Effector memory CD4-positive, alpha-beta T cell (primary cell): ENCODE measurements at places on chromosomes 5 and 9.

DNA sequence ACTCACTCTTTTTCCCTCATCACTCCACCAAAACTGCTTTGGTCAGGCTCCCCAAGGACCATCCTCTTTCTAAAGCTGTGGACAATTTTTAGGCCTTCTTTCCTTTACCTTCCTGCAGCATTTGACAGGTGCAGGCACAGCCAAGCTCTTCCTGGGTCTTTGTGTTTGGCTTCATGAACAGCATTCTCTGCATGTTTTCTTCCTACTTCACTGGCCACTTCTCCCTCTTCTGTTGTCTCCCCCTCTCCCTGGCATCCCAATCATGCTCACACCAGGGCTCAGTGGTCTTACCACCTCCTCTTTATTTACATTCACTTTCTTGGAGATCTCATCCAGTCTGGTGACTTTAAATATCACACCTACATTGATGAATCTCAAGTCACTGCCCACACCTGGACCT, 51.1 kb downstream of the CTNND2 start:
- DNase-seq = no peak

GRCh38 chr9:134854541-134854981, 26.0 kb upstream of the FCN2 start:
- DNase-seq = no peak

DNA sequence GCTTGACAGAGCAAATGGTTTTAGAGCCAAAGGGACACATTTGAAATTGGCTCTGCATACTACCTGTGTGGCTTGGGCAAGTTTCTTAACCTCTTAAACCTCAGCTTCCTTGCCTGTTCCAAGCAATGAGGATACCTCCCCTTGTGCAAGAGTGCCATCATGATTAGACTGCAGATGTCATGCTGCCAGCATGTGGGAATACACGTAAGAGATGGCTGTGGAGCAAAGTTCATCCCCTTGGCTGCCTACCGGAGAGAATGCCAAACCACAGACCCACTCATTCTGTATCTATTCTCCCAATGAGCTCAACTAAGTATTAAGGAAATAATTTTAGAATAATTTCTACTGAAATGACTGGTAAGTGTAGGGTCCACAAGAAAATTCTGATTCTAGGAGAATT, 101.3 kb downstream of the WDR41 start:
- DNase-seq = no peak

- DNase-seq = no peak
Observed at GRCh38 chr5:150596826-150597225, 43.6 kb upstream of the SYNPO start.

GRCh38 chr5:61280761-61281427, 51.2 kb upstream of the ZSWIM6 start:
- DNase-seq = no peak

GRCh38 chr9:126674365-126675146, 60.8 kb downstream of the LMX1B start:
- DNase-seq = no peak

GRCh38 chr5:40486437-40487275, 193.1 kb upstream of the PTGER4 start:
- peak; percentile 43 for DNase-seq

GRCh38 chr5:31131381-31131891, 62.0 kb upstream of the CDH6 start:
- DNase-seq = no peak

- DNase-seq = no peak
Observed at GRCh38 chr5:114305402-114306207, 56.3 kb upstream of the KCNN2 start.

- DNase-seq = no peak
Observed at GRCh38 chr9:27602954-27603353, 29.7 kb upstream of the C9orf72 start.

DNA sequence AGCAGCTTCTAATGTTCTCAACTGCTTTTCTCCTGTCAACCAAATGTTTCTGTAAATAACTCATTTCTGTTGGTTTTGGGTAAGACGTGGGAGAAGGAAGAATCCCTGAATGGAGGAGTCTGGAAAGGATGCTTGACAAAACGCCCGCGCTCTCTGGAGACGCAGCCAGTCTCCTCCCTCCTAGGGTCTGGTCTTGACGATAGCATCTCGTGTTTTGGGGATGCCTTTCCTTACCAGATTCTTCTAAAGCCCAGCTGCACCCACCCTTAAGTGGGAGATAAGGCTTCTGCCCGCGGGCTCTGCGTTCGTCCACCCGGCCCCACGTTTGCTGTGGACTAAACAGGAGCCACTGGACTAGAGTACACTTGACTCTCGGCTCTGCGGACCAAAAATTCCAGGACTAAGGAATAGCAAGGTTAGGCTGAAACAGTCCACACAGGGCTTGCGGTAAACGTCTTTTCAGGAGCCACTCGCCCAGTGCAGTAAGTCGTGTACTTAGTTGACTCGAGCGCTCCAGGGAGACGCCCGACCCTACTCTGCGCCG, 491 bp upstream of the CTSL start:
- DNase-seq = no peak

DNA sequence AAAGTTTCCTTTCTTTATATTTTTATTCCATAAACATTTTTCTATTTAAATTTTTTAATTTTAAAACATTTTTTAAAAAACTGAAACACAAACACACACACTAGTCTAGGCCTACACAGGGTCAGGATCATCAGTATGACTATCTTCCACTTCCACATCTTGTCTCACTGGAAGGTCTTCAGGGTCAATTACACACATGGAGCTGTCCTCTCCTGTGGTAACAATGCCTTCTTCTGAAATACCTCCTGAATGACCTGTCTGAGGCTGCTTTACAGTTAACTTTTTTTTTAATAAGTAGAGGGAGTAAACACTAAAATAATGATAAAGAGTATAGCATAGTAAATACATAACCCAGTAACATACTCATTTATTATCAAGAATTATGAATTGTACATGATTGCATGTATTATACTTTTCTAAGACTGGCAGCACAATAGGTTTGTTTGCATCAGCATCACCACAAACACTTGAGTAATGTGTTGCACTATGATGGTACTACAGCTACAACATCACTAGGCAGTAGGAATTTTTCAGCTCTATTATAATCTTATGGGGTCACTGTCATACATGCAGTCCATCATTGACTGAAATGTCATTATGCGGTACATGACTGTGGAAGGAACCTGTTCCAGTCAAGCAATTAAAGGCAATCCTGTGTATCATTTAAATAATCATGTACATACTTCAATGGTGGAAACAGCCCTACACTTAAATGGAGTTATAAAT, 17.4 kb upstream of the CEP120 start:
- DNase-seq = no peak

DNA sequence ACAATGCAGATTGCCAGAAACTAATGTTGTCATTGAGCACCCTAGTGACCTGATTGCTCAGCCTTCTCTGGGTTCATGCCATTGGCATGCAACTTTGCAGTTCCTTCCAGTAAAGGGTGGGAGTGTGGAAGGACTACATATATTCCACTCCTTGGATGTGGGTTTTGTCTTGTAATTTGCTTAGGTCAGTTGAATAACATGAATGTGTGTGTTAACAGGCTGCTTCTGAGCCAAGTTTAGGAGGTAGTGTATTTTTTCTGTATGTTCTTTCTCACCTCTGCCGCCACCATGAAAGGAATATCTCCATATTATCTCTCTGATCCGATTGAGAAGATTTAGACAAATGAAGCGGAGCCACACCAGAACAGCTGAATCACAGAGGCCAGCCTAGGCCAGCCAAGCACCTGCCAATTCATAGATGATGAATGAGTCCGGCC, 1929.6 kb upstream of the CDH6 start:
- DNase-seq = no peak

DNA sequence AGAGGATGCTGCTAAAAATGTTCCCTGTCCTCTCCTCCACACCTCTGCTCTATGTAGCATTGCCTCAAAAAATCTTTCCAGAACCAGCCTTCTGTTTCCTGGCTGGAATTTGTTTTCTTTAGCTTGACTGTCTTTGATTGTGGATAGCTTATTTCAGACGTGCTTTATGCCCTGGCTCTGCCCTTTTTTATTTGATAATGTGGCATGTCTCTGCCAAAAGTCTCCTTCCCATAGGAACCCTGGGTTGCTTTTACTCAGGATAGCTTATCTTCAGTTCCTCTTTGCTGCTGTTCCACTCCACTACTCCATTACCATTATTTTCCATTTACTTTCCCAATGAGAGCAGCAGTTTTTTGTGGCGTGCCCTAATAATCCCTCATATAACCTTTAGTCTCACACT, 885 bp upstream of the TMEM252 start:
- no peak for DNase-seq

GRCh38 chr5:109614301-109614700, 75.4 kb upstream of the MAN2A1 start:
- no peak for DNase-seq

DNA sequence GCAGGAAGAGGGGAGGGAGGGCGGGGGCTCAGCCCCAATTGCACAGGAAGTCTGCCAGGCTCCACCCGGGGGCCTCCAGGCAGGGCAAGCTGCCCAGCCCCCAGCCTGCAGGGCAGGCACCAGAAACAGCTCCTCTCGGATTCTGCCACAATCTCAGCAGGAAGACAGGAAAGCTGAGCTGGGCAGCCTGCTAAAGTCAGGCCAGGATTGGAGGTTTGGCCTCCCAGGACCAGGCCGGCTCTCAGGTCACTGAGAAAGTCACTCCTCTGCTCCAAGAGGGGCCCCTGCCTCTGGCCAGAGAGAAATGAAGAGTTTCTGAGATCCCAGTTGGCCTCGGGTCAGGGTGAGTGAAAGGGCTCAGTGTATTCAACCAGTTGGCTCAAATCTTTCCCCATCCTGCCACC, 54.6 kb upstream of the STXBP1 start:
- no peak for DNase-seq

- DNase-seq = no peak
Observed at GRCh38 chr5:74538206-74538661, 102.3 kb downstream of the ENC1 start.

DNA sequence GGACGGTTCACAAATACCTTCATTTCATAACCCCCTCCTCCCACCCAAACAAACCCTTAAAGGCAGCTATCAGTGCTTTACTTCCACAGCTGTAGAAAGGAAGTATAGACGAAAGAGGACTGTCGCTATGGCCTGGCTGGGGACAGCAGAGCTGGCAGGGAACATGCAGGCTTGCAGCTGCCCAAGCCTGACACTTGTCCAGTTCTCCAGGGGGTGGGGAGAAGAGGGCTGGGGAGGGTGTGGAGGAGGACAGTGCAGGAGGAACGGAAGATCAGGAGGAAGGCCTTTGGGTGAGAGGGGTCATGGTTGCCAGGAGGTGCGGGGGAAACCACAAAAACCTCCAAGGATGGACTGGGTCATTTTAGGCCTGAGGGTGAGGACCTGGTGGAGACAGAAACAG, 25.9 kb downstream of the ARPC5L start:
- DNase-seq = no peak

DNA sequence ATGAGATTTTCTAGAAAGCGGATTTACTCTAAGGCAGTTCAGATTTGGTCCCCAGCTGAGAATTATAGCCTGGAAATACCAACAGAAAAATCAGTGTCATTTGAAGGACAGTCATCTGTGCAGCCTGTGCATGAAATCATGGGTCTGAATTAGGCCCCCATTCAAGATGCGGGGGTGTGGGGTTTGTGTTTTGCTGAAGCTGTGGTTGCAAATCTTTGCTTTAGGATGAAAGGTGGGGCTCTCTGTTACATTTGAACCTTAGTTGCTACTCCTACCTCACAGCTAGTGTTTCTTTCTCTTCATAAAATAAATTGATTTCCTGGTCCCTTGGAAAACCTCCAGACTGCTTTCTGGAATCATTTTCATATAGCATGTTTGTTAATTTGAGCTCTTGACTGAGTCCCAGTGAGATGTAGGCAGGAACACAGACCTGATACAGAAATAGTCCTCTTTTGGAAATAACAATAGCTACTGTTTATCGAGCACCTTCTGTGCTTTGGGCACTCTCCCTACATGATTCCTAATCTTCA, 4.8 kb upstream of the ABL1 start:
- no peak for DNase-seq

DNA sequence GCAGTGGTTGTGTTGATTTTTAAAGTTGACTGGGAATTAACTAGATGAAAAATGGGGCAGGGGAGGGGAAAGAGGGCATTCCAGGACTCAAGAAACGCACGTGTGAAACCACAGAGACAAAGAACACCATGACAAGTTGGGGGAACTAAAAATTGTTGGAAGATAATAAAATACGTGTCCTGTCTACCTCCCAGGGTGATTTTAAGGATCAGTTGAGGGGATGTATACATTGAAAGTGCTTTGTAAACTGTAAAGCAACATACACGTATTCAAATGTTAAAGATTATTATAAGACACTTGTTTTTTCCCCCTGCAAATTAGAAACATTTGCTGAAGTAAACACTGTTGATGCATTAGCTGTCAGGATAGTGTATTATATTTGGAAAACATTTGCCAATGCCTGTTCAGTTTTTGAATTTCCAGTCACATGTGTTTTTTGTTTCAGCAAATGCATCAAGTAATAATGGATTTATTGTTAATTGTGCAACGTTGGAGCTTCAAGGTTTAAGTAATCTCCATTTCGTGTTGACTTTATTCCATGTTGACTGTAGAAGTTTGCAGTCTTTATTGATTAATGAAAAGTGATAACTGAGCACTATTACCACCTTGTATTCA, 412.7 kb downstream of the ACTL7B start:
- no peak for DNase-seq

- no peak for DNase-seq
Observed at GRCh38 chr9:14275331-14275730, 38.6 kb downstream of the NFIB start.

DNA sequence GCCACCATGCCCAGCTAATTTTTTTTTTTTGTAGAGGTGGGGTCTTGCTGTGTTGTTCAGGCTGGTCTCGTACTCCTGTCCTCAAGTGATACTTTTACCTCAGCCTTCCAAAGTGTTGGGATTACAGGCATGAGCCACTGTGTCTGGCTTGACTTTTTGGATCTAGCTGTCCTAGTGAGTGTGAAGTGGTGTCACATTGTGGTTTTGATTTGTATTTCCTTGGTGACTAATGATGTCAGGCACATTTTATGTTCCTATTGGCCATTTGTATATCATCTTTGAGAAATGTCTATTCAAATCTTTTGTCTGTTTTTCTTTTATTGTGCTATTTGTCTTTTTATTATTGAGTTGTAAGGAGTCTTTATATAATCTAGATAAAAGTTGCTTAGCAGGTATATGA, 53.5 kb upstream of the MCCC2 start:
- DNase-seq = no peak

GRCh38 chr9:105708405-105708804, 14.1 kb downstream of the TMEM38B start:
- DNase-seq = no peak

GRCh38 chr5:171794470-171794960, 8.9 kb downstream of the SMIM23 start:
- DNase-seq = no peak

- no peak for DNase-seq
Observed at GRCh38 chr5:39274398-39275085, 55.2 kb upstream of the FYB1 start.

GRCh38 chr9:38082446-38083287, 13.6 kb upstream of the SHB start:
- no peak for DNase-seq

- DNase-seq = no peak
Observed at GRCh38 chr5:13251623-13252376, 692.7 kb downstream of the DNAH5 start.

DNA sequence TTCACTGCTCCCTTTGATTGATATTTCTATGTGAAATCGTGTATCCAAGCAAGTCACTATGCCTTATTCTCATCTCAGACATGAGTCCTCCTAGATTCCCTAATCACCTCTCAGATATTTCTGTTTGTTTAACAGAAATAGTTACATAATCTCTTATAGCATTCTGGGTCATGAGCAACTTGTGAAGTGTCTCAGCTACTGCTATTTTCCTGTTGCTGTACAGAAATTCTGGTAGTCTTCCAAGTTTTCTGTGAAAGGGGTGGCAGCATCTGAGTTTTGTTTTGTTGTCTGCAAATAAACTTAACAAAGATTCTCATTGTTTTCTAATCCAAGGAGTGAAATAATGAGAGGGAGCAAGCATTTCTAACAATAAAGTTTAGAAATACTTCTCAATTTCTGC, 256.9 kb upstream of the ST8SIA4 start:
- DNase-seq = no peak
